ENCODE measurements at places on chromosomes 5 and 9.

- no peak for DNase-seq
These were observed 30.0 kb upstream of the ADRA1B start for GRCh38 chr5:159886296-159886695.

DNA sequence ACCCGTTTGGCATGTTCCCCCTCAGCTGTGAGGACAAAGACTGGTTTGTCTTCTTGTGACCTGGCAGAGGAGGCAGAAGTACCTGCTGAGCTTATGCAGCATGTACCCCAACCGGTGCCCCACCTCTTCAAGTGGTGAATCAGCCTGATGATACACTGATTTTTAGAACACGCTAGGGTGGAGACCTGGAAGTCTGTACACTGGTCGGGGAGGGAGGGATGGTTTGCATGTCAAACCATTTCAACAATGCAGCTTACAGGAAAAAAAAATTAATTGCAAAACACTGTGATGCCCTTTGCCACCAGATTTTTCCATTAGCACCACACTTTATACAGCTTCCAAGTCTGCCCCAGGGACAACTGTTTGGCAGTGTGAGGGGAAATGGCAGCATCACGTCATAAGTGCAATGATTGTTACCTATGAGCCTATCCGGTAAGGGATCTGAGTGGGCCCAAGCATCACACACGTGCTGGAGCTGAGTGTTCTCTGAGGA, 155.1 kb upstream of the DMRT1 start:
- no peak for DNase-seq

GRCh38 chr9:134630393-134630790, 11.2 kb upstream of the COL5A1 start:
- peak; percentile 6 for DNase-seq

- DNase-seq, result no peak
These were observed 2.7 kb upstream of the PDGFRB start for GRCh38 chr5:150158170-150158949.

- no peak for DNase-seq
These were observed 18.5 kb downstream of the CCDC69 start for GRCh38 chr5:151205411-151205810.

DNA sequence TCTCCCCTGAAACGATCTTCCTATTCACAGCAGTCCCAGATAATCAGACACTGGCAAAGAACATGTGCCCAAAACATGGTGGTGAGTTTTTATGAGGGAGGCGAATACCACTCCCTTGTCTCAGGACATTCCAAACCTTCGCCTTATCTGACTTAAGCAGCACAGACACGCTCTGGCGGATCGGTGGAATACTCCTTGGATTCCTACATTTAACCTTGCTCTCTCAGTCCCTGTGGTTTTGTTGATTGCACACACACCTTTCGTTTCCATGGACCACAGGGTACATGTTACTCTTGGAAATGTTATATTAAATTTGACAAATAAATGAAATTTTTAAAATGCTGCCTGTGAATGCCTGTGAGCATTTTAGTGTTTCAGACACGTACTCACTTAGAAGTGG, 87.8 kb upstream of the CPEB4 start:
- DNase-seq, result no peak

GRCh38 chr5:137342764-137343163, 156.4 kb downstream of the SPOCK1 start:
- DNase-seq, result no peak

GRCh38 chr9:72979405-72980100, 26.7 kb upstream of the ALDH1A1 start:
- no peak for DNase-seq

DNA sequence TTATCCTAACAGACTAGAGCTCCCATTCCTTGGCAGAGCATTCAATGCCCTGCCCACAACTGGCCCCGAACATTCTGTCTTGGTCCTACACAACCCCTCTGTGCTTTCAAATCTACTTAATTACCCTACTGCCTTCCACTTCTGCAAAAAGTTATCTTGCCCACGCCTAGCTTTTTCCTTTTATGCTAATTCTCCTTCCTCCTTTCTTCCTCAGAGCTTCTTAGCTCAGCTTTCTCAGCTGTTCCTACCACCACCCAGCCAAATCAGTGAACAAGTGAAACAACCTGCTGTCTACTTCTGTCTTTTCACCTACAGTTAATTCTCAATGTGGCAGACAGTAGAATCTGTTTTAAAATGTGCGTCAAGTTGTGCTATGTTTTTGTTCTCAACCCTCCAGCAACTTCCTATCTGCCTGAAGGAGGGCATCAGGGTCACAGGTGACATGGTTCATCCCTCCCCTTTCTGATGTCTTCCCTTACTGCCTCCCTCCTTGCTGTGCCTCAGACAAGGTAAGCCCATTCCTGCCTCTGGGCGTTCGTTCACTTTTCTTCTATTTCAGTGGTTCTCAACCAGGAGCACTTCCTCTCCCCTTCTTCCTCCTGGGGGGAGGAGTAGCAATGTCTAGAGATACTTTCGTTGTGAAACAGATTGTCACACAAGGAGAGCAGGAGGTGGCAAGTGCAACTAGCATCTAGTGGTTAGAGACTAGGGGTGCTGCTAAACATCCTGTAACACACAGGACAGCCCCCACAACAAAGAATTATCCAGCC, 1.3 kb upstream of the REEP5 start:
- no peak for DNase-seq

DNA sequence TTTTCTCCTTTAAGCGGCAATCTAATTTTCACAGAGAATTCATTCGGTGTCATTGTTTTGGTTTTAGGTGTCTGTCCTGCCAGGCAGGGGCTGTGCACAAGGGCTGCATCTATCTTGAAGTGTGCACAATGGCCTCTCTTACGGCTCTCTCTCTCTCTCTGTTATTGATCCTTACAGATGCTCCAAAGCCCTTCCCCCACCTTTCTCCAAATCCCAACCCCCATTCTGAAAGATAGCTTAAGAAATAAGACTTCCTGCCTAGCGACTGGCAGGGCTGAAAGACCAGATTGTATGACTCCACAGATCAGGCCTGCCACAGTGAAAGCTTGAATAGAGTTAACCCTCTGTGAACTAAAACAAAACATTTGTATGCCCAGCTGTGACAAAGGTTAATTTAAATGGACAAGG, 86.5 kb upstream of the NR5A1 start:
- no peak for DNase-seq

DNA sequence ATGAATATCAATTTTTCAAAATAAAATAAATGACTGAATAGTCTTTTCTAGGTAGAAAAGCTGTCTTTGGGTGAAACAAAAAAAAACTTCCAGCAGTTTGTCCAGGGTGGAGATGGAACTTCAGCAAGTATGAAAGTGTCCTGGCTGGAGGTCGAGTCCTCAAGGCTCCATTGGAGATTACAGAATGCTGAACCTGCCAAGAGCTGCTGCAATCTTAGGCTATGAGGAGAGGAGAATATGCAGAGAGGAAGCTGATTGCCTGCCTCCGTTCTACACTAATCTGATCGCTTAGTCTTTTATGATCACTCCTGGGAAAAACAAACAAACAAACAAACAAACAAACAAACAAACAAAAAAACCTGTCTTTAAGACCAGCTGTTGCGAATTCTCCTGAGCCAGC, 50.6 kb downstream of the NREP start:
- no peak for DNase-seq

- peak; percentile 70 for DNase-seq
These were observed 70.4 kb upstream of the PSD2 start for GRCh38 chr5:139725073-139725830.

GRCh38 chr5:77491783-77492652, at the start of gene WDR41:
Gene WDR41, minus strand, starts transcription at chr5:77492316. Its CDS starts 96 bp downstream, at chr5:77492220.
- DNase-seq, result peak; percentile 97

- DNase-seq, result no peak
These were observed 116.7 kb upstream of the HAPLN1 start for GRCh38 chr5:83837265-83837907.

GRCh38 chr5:32953694-32954093, 242.6 kb downstream of the NPR3 start:
- no peak for DNase-seq

- no peak for DNase-seq
These were observed 147.8 kb downstream of the AOPEP start for GRCh38 chr9:94874316-94874715.

DNA sequence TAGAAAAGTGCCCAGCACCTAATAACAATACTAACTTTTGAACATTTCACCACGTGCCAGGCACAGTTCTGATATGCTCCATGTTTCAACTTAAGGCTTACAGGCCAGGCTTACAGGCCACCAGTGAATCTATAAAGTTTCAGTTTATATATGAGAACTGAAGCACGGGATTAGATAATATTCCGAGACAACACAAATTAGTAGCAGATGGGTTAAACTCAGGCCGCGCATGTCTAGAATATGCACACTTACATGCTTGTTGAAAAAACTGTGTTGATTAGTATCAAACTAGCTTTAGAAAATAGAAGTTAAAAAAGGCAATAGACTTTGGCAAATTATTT, 587.9 kb downstream of the MTRR start:
- no peak for DNase-seq

DNA sequence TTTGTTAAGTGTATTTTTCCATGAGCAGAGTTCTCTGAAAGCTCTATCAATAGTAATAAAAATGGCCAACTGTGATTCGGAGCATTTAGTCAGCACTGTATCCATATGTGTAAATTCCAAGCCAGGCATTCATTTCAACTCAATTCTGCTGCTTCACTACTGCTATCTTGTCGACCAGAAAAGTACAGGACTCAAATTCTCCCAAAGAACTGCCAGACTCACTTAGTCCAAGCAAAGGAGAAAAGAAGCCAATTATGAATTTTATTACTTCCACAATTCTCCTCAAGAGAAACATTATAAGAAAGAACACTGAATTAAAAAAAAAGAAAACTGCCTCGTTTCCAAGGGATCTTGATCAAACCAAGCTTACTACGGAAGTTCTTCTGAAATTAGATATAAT, 906.3 kb upstream of the DMAC1 start:
- no peak for DNase-seq

DNA sequence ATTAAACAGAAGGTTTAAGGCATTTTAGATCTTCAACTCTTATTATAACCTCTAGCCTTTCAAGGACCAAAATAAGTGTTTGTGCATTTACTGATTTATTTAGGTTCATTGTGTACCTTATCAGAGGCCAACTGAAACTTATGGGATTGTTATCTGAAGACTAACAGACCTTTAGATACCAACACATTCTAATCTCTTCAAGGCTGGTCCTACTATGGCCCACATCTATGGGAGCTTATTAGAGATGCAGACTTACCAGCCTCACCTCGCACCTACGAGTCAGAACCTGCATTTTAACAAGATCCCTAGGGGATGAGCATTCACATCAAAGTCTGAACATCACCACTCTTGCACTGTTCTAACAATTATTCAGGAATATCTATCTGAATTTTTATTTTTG, 1.9 kb downstream of the IARS1 start:
- DNase-seq, result no peak

DNA sequence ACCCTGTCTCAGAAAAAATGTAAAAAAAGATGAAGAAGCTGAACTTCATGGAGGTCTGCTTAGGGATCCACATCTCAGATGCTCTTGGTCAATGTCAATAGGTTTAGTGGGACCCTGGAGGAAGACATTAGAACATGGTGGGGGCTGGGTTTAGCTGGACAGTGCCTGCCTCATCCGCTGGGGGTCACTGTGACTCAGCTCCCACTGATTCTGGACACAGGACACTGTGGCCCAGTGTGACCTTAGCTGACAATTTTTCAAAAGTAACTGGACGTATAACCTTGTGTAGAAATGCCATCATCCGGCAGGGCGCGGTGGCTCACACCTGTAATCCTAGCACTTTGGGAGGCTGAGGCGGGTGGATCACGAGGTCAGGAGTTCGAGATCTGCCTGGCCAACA, 7.3 kb upstream of the HNRNPAB start:
- DNase-seq, result no peak

DNA sequence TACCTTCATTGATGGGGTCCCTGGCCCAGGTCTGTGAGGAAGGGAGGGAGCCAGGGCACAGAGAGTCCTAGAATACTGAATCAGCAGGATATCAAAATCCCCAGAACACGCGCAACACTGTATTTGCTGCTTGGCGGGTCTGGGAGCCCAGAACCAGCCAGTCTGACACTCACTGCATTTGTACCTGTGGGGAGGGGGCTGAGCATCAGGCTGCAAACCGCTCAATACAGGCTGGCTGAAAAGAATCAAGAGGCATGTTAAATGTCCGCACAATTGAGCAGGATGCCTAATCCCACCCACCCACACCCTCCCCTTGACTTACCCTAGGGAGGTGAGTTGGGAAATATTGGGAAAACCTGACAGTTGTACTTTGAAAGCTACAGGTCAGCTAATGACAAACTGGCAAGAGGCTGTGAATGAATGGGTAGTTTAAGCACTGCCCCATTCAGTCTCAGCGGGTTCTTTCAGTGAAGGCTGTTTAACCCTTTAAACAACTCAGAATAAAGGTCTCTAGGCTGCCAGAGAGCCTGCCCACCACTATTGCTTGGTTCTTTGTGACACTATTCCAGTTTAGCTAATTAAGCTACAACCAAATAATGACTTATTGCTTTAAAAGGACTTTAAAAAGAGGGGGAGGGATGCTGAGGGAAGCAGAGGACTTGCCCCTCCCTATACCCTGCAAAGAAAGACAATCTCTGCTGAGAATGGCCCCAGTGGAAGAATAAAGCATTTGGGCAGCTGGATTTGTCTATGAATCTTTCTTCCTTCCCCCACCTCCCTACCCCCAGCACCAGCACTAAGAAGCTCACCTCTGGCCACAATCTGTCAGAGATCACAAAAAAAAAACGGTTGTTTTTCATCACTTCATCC, 5.0 kb downstream of the SPRY4 start:
- DNase-seq, result no peak

DNA sequence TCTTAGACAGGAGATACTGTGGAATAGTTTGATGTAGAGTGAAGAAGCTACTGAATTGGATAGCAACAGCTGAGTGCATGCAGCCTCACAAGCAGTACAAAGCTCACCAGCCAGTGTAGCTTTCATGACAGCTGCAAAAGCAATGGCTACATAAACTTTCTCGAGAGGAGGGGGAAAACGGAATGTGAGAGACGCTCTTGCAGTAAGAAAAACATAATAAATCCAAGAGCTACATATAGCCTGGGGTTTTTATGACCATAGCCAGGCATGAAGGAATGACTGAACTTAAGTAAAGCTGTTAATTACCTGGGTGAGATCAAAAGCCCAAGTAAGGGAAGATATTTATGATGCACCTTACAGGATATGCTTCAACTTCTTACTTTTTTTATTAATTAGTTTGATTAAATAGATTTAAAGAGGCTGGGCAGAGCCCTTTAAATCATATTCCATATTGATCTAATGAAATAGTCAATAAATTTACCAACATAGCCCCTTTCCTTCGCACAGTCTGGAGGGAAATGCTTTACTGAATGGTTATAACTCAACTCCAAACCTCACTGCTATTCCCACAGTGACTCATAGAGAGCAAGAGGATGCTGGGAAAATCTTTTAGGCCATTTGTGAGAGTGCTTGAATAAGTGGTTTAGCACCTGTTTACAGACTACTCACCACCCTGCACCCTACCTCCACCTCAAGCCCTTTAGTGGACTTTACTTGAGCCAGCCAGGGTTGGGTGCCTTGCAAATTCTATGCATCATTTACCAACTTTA, 407.2 kb upstream of the CLINT1 start:
- DNase-seq, result no peak
